ENCODE measurements at places on chromosomes 12 and 14.

DNA sequence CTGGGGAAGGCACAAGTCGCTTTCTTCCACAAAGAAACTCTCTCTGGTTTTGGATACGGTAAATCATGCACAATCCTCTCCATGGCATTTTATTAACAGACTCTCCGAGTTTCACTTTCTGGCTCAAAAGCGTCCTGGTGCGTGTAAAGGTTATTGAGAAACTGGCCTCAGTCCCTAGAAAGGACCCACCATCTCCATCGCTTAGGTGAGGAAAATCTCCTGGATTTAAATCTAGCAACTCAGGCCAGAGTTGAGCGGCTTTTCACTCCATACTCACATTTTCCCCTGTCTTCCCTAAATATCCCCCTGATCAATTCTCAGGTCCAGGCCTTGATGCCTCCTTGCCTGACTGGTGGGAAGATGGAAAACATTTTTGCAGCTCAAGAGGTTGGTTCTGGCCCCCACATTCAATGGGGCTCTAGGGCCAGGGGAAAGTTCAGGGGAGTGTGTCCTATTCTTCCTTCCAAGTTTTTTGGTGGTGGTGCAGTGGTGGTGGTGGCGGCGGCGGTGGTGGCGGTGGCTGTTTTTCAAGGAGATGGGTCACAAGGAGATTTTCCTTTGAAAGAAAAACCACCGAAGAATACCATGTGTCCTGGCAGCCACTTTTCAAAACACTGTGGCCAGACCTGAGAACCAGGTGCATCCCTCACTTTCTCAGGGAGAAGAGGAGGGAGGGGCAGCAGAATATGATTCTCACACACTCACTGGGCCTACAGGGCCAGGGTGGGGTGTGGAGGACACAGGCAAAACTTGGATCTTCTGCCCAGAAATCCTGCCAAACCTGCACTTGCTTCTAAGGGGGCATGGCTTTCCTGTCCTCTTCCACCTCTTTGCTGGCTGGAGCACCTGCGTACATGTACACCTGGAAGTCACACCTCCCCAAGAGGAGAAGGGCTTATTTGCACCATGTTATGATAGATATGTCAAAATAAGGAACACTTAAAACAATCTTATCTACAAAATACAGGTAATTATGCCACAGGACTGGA is 46.7 kb upstream of the PNMA1 start:
- DNase-seq = no peak

GRCh38 chr12:2328661-2329060 is 275.9 kb downstream of the CACNA1C start:
- no peak for DNase-seq

DNA sequence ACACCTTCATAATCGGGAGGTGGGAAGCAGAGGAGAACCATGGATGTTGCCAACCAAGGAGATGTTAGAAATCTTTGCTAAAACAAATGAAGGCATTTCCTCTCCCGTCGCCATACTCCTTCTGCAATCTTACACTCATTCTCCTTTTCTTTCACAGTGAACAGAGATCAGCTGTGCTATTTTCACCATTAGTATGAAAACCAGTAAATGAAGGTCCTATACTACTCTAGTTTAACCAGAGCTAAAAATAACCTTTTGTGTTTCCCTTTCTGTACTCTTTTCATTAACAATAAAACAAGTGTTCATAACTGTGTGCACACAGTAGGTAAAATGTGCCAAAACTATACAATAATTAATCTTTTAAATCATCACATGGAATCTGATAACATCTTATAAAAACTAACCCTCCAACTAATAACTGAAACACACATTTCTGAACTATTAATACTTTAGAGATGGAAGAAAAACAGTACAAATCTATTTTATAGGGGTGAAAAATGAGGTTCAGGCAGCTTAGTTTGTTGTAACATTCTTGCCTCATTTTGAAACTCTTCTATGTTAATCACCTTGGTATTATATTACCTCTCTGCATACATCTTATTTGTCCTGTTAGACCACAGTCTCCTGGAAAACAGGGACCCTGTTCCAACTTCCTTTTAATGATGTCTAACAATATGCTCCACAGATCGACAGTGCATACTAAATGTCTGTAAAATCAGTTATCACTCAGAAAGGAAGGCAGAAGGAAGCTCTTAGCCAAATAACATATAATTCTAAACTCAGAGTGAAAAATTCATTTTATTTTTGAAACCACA is 69.5 kb downstream of the SPPL3 start:
- no peak for DNase-seq

DNA sequence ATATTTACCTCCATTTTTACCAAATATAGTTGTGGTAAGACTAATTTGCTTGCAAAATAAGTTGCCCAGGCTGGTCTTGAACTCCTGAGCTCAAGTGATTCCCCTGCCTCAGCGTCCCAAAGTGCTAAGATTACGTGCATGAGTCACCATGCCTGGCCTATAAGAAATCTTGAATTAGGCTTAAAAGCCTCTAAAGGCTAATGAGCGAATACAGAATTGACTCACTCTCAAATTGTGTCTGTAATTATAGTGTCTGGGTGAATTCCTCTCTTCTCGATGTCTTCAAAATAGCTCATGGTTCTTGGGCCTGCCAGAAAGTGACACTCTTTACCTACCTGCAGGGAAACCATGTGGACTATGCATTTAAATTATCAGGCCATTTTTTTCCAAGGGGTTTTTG is 403.5 kb downstream of the SLC16A7 start:
- no peak for DNase-seq

DNA sequence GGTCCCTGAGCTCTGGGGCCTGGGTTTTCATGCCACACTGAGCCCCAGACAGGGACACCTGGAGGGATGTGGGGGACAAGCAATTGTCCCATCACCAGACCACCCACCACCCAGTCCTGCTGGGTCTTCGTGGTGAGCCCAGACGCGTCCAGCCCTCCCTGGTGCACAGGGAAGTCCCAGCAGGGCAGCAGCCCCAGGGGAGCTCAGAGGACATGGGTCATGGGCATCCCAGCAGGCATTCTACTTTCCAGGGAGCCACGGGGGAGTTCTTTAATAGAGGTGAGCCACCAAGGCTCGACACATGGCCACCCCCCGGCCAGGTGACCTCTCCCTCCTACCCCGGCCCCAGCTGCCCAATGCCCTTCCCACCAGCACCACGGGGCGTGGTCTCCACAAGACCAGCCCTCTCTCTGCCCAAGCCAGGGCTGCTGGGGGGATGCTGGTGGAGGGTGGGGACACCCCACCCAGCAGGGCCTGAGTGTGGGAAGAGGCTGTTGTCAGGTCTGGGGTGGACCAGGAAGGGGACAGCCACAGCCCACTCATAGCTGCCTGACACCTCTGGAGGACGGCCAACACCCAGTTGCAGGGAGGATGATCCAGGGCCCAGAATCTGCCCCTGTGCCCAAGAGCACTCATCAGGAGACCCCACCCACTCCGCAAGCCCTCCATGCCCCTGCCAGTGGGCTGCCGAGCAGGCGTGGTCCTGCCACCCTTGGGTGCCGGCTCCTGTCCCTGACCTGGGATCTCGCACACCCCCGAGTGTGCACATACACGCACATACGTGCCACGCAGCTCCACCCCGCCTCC is 14.1 kb downstream of the AKT1 start:
- DNase-seq = no peak

DNA sequence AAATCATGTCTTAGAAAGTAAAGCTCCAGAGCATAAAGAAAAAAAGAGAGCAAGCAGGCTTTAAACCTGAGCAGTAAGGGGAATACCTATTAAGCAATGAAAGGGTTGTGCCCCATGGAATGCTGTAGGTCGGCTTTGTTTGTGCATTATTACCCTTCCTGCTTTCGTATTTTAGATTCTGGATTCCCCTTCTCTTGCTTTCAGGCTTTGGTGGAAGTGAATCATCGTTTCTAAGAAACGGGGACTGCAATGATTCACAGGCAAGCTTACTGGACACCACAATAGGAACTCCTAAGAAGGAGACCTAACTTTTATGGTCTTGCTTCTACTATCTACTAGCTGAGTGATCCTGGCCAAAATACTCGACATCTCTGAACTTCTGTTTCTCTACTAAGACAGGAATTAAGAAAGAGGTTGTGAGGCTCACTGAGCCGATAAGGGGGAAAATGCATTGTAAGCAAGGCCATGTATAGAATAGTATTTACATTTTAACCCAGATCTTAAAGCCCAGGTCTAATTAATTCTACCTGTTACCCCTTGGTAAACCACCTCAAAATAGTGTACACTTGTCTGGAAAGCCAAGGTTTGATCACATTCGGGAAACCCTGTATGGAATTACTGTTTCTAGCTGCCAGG is 1.2 kb upstream of the BMAL2 start:
- no peak for DNase-seq

GRCh38 chr12:28830491-28830890 is 318.6 kb upstream of the FAR2 start:
- no peak for DNase-seq

DNA sequence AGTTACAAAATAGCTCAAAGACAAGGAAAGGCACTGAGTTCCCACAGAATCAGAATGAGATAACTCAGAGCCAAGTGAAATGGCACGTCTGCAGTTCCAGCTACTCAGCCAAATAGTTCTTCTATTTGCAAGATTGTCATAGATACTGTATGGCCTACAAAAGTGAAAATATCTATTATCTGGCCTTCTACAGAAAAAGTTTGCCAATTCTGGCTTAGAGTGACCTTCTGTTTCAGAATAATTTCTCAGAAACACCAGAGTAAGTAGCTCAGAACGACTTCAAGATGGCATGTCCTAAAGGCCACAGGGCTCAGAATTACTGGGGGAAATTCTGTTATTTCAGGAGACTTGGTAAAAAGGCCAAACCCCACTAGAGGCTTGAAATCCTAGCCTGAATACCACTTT is 10.7 kb upstream of the RTRAF start:
- DNase-seq = no peak

DNA sequence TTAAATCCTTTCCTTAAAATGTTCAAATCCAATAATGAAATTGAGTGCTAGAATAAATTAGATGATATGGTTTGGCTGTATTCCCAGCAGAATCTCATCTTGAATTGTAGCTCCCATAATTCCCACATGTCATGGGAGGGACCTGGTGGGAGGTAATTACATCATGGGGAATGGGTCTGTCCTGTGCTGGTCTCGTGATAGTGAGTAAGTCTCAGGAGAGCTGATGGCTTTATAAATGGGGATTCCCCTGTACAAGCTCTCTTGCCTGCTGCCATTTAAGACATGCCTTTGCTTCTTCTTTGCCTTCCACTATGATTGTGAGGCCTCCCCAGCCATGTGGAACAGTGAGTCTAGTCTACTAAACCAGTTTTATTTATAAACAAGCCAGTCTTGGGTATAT is 508.5 kb downstream of the ETNK1 start:
- no peak for DNase-seq

DNA sequence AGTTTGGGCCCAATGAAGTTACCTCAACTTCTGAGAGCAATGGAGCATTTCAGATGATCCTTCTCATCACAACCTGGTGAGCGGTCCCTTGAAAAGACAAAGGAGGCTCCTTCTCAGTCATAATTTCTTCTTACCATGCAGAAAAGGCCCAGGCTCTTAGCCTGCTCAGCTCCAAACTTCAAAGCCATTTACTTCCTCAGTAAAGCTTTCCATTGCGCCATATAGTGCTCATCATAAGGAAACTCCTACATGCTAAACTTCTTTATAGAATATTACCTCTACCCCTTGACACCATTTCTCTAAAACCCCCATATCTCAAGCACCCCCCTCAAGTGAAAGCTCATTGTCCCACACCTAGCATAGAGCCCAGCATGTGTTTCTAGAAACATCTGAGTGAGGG is 127.1 kb downstream of the GTF2A1 start:
- DNase-seq = no peak

GRCh38 chr14:55574988-55575387 is 5.0 kb upstream of the KTN1 start:
- DNase-seq = no peak

GRCh38 chr12:51536159-51536558 is 54.9 kb upstream of the SCN8A start:
- DNase-seq = no peak

- no peak for DNase-seq
These were observed 30.8 kb downstream of the ADCK1 start for GRCh38 chr14:77830692-77831091.

DNA sequence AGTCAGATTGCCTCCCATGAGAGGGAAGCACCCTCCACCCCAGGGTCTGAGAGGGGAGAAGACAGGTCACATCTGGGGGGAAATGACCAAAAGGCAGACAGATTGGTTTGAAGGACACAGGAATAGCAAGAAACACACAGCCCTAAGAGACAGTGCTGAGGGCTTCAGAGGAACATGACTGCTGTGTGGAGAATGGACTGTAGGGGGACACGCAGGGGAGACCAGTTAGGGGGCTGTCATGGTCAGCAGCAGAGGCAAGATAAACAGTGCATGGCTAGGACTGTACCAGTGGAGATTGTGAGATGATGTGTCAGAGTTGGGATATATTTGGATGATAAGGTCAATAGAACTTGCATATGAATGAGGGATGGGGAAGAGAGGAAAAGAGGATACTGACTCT is 19.7 kb downstream of the SMUG1 start:
- DNase-seq = no peak

DNA sequence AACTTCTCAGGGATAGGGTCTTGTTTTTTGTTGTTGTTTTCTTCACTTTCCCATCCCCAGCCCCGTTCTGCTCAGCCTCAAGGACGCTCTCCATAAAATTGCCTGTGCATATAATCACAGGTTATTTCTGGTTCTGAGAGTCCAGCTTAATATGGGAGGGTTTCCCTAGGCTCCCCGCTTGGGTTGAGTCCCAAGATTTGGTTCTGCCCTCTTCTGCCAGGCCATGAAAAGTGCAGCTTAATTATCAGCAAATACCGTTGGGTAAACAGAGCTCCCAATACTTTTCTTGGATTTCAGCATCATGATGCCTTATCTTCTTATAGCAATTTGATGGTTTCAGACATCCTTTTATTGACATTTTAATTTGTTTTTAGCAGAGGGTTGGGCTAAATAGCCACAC is 75.6 kb downstream of the GRIN2B start:
- DNase-seq = no peak

GRCh38 chr12:131366261-131366871 is 344.5 kb upstream of the SFSWAP start:
- no peak for DNase-seq

DNA sequence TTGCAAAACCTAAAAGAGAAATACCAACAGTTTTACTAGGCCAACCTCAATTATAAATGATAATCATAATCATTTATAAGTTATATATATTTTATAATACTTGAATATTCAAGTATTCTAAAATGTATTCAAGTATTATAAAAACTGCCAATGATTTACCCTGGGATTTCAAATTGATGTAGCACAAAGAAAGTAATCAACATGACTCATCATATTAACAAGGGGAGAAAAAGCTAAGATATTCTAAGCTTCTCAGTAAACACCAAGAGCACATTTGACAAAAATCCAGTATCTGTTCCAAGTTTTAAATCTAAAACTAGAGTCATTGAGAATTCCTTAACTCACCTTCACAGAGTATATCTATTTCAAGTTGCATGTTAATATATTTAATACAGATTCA is 56.1 kb downstream of the CAPZA3 start:
- no peak for DNase-seq

- no peak for DNase-seq
These were observed 107.6 kb downstream of the MGAT4C start for GRCh38 chr12:86148612-86149011.

DNA sequence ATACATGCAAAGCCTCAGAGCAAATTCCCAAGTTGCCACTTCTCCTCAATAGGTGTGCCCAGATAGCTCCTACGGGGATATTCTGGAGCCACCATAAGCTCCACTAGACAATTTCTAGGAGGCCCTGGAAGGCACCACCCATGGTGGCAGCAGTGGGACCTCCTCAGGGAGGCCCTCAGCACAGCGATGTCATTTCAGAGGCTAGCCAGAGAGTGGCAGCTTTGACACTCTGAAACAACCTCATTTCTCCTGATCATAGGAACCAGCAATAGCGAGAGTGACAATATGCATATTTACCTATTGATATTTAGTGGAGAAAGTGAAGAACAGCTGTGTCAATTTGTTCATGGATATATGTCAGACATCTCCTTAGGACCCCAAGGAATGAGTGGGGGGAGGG is 612.3 kb downstream of the SOX5 start:
- DNase-seq = no peak

Data from stimulated activated CD4-positive, alpha-beta T cell treated with anti-CD3 and anti-CD28 coated beads, Interleukin-1b, Interleukin-23, amount 100 ng/mL, for 24 hours (primary cell).